ENCODE measurements at places on chromosomes 2 and 18.

- DNase-seq, result no peak
Measured at GRCh38 chr2:21276163-21276562, 152.4 kb downstream of the TDRD15 start.

GRCh38 chr2:9780368-9781130 is 62.7 kb upstream of the TAF1B start:
- no peak for DNase-seq

DNA sequence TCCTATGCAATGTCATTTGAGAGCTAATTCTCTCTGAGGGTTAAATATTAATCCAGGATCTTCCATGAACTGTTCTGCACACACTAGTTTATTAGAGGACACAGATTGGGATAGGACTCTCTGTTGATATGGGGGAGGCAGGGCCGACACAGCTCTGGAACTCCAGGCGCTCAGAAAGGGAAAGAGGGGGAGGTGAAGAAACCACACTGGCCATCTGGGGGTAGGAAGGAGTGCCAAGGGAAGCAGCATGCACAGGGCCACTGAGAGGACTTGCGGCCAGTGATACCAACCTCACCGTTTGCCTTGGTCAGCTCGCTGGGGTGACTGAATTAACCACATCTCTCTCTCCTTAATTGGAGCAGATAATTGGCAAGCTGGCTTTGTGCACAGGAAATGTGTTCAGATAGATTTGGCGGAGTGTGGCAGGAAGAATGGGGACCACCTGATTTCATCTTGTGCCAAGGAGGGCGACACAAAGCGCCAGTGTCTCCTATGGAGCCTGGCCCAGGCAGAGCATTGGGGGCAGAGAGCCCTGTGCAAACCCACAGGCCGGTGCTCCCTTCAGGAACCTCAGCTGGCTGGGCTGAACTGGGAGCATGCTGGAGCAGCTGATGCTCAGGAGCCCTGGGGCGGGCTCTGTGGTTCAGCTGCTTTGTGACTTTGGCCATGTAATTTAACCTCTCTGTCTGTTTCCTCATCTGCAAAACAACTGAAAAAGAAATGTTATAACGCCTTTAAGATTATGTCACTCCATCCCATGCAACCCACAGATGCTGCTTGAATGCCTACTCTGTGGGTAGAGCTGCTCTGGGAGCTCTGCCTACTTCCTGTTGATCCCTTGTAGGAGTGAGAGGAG is 114.7 kb upstream of the STON1 start:
- DNase-seq, result no peak

- no peak for DNase-seq
Measured at GRCh38 chr18:27856820-27857219, 320.1 kb downstream of the CDH2 start.

DNA sequence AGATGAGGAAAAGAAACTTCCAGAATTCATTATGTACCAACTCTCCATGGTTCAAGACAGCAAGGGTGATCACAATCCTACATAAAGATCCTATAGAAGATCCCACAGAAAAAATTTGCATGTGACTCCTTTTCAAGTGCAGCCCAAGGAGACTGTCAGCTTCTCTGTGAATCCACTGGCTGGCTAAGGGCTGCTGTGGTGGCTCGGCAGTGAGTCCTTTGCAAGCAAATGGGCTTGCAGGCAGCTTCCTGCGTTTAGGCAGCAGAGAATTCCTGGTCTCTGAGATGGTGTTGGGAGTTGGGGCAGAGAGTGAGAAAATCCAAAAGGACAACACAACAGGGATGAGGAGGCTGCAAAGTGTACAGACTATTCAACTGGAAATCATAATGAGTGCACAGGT is 43.4 kb downstream of the NABP1 start:
- DNase-seq, result no peak

- DNase-seq, result no peak
Measured at GRCh38 chr18:68438983-68439382, 275.9 kb downstream of the TMX3 start.

DNA sequence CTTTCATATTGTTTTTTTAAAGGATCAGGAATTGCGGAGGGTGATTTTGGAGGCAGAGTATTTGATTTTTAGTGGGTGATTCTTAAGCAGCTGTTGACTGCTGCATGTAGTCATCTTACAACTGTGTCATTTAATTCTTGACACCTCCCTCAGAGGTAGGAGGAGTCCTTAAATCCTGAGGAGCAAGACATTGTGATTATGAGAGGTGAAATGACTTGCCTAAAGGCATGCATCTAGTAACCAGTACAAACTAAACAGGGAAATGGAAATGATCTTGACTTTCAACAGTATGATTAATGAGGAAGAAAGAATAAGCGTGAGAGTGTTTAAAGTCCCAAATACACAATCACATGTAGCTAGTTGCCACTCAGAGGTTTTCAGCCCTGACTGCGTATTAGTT is 440.7 kb downstream of the THSD7B start:
- DNase-seq, result no peak

- no peak for DNase-seq
Measured at GRCh38 chr18:48954886-48955819, 4.4 kb upstream of the SMAD7 start.

DNA sequence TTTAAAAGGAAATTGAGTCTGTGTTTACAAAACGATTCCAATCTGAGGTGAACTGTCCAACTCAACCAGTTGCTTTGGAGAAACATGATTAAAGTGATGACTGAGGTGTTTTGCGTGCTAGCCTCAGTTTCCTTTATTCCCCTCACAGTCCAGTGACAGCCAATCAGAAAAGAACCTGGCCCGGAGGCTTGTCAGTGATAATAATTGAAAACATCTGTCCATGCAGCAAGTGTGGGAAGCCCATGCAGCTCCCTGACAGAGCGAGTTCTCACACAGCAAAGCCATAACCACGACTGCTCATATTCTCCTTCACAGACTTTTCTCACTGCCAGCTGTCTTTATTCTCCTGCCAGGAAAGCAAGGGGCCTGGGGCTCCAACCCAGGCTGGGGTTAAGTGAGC is 613.4 kb downstream of the ARHGAP15 start:
- no peak for DNase-seq

DNA sequence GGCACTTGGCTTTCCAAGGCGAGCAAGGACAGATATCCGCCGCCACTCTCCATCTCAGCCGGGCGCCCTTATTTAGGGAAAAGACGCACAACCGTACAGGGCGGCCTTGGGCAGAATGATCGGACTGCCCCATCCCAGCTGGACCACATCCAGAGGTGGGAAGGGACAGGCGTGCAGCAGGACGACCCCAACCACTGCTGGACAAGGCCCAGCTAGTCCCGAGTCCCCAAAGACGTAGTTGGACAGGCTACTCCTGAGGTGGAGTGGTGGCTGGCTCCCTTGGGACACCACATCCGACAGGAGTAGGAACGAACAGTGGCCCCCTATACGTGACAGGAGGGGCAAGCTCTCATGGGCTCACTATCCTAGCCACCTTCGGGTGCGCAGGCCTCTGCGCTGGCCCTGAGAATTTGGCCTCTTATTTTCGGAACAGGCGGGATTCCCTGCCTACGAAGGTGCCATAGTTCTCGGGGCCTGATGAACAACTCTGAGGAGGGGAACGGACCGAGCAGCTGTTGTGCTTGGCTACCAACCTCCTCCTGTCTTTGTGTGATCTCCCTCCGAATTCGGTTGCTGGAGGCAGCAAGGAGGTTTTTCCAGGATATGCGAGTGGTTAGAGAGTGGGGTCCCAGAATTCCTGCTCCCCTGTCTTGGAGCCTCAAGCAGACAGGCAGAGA is 2.3 kb downstream of the FEV start:
- no peak for DNase-seq

- DNase-seq, result no peak
Measured at GRCh38 chr2:239828192-239828972, 196.8 kb downstream of the NDUFA10 start.

DNA sequence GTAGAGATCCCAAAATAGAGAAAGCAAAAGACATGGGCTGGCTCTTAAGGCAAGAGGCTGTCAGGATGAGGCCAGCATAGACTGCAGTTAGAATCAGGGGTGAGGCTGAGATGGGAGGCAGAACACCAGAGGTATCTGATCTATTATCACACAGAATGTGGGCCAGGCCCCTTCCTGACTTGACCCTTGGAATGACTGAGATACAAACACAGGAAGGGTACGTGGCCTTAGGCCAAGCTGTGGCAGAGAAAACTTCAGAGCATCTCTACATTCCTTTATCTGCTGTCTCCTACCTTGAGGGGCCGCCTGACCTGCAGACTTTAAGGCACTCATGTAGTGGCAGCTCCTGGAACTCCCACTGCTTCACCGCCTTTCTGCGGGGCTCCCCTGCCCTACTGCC is 28.4 kb downstream of the TMEM17 start:
- DNase-seq, result no peak

DNA sequence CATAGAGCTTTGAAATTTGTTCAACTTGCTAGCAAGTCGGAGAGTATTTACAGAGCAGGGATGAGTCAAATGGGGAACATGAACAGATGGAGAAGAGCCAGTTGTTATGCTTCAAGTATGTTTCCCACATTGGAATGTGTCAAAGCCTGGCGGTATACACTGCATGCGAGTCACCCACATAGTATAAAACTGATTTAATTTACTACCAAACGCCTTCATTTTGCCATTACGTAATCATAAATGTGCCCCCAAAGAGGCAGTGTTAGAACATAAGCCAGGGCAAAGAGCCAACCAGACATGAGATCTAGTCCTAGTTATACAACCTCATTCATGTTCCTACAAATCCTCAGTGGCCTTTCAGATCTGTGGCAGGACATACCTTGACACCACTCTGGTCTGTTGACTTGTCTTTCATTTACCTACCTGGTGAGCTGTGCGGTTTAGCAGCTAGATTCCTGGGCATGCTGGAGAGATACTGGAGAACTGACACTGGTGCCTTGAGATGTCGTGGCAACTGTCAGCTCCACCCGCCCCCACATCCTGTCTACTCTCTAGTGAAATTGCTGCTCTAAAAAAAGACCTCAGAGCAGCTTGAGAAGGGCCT is 21.7 kb upstream of the NRP2 start:
- DNase-seq, result no peak

DNA sequence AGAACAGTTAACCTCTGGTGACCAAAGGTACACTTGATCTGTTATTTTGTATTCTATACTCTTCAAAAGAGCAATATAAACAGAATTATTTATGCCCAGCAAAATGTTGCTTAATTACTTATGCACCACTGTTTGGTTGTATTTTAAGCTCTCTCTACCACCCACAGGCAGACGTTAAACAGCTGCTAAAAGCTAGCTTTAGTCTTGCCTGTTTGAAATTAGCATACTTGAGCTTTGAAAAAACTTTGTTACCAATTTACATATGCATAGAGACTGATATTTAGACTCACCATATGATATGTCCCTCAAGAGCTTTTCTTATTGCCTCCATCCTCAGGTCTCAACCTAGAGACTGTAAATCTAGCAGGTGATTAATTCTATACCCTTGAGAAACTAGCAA is 426.9 kb downstream of the NR4A2 start:
- no peak for DNase-seq

DNA sequence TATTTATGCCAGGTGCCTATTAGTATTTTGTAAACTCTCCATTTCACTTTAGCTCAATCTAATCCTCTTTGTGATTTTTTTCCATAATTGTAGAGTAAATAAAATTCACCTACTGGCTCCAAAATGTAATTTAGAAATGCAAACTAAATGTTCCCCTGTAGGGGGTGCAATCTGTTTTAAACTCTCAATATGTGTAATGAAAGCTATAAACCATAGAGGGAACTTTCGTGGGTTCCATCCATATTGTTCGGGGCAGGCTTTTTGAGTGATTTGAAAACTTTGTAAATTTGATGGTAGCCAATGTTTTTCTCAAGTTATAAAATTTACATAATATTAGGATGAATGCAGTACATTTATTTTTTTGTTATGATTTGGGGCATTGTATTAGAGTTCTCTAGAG is 49.4 kb downstream of the TSPYL6 start:
- no peak for DNase-seq

- DNase-seq, result no peak
Measured at GRCh38 chr2:172734711-172735581, 699 bp upstream of the RAPGEF4 start.

- DNase-seq, result no peak
Measured at GRCh38 chr2:109458512-109458911, 155.3 kb downstream of the SEPTIN10 start.

- no peak for DNase-seq
Measured at GRCh38 chr2:183093857-183094657, 15.5 kb downstream of the DUSP19 start.

GRCh38 chr18:79121746-79122474 is 52.7 kb downstream of the ATP9B start:
- no peak for DNase-seq

GRCh38 chr2:118738524-118739308 is 108.7 kb downstream of the EN1 start:
- DNase-seq, result no peak

- no peak for DNase-seq
Measured at GRCh38 chr2:176544557-176544956, 275.3 kb downstream of the MTX2 start.

DNA sequence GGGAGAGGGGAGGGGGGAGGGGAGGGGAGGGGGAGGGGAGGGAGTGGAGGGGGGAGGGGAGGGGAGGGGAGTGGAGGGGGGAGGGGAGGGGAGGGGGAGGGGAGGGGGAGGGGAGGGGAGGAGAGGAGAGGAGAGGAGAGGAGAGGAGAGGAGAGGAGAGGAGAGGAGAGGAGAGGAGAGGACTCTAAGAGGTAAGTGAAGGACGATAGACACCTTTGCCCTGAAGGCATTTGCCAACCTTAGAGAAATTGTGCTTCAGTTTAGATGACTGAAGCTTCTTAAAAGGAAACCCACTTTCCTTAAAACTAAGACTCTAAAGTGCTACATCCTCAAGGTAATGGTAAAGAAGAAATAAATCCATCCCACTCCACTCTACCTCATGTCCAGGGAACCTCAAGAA is 19.2 kb downstream of the GPR75 start:
- DNase-seq, result no peak

- DNase-seq, result no peak
Measured at GRCh38 chr2:85131116-85131515, 2.1 kb upstream of the TCF7L1 start.

- no peak for DNase-seq
Measured at GRCh38 chr2:234438305-234438977, 58.4 kb downstream of the ARL4C start.

GRCh38 chr2:58427572-58428095 is 186.5 kb upstream of the FANCL start:
- no peak for DNase-seq

DNA sequence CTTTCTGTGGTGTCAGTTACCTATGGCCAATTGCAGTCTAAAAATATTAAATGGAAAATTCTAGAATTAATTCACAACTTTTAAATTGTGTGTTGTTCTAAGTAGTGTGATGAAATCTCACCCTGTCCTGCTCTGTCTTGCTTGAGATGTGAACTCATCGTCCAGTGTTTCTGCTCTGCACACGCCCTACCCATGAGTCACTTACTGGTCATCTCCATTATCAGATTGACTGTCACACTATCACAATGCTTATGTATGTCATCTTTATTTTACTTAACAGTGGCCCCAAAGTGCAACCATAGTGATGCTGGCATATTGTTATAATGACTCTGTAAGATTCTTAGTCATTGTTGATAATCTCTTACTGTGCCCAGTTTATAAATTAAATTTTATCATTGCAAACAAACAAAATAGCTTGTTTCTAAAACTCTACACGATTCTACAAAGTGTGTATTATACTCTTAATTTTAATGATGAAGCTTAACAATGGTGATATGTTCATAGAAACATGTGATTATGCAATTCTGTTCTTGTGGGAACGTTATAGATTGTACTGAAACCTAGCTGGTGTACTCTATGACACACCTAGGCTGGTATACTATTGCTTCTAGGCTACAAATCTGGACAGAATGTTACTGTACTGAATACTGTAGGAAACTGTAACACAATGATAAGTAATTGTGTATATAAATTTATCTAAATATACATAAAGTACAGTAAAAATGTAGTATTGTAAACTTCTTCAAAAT is 1086.8 kb upstream of the PIK3C3 start:
- no peak for DNase-seq

GRCh38 chr2:213246497-213247281 is 37.6 kb upstream of the SPAG16 start:
- DNase-seq, result peak; percentile 26

Data from stimulated activated CD8-positive, alpha-beta memory T cell treated with anti-CD3 and anti-CD28 coated beads, Interleukin-2, amount 100 ng/mL, for 1 hour (primary cell).